ENCODE measurements at places on chromosomes 4 and X.

DNA sequence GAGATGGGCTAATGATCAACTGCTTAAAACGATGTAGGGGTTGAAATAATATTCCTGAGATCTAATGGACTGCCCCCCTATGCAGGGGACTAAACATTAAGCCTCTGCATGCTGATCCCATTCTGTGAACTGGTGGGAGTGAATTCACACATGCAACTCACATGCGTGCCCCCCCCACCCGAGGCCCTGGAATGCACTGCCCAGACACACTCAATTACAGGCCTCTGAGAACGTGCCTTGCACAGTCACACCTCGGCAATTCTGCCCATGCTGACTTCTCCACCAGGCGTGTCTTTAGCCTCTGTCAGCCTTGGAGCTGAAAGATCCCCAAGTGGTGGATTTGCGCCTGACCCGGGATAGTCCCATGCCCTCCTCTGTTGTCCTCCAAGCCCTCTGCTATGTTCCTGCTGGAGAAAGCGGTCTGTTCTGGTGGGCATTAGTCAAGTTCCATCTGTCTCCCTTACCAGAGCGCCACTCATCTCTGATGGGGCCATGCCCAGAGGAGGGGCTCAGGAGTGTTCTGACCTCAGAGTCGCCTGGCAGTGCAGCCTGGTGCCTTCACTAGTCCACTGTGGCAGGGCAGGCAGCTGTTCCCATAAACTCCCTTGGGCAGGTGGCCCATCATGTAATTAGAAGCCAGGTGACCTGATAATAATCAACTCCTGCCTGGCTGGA is 86.5 kb downstream of the DRD5 start:
- no peak for DNase-seq

- no peak for DNase-seq
Measured at GRCh38 chr4:156362581-156362980, 408.9 kb upstream of the CTSO start.

- peak; percentile 96 for DNase-seq
Measured at GRCh38 chr4:1011022-1011665, at the start of gene FGFRL1. Gene FGFRL1, plus strand, starts transcription at chr4:1011626. Its CDS starts 860 bp downstream, at chr4:1012486.

DNA sequence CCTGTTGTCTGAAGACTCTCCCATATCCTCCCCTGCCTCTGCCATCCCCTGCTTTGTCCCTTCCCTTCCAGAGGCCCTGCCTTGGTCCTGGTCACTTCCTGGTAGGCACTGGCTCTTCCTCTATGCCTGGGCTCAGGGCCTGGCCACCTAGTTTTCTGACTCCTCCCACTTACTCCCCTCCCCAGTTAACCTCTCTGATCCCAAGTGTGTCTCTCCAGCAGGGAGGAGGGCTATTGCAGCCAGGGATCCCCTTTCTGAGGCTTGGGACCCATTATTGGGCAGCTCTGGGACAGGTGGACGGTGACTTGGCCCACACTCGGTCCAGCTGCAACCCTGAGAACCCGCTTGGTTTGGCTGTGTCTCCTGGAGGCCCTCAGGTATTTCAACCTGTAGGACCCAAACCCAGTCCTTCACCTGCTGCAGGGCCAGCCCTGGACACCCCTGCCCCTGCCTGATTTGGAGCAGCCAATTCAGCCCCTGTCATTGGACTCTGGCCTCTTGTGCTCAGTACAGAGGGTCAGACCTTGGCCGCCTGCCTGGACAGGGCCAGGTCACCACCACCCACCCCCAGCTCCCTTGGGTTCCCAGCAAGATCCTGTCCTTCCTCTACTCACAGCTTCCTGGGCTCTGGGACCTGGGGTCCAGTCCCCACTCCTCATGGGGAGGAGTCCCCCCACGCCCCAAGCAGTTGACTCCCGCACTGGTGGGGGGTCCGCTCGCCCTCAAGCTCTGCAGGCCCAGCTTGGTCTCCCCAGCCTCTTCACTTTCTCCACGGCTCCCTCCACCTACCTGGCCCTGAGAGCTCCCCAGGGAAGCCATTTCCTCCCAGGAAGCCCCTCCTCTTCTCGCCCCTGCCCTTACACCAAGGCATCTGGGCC is 1.1 kb upstream of the SH3BP2 start:
- peak; percentile 29 for DNase-seq

DNA sequence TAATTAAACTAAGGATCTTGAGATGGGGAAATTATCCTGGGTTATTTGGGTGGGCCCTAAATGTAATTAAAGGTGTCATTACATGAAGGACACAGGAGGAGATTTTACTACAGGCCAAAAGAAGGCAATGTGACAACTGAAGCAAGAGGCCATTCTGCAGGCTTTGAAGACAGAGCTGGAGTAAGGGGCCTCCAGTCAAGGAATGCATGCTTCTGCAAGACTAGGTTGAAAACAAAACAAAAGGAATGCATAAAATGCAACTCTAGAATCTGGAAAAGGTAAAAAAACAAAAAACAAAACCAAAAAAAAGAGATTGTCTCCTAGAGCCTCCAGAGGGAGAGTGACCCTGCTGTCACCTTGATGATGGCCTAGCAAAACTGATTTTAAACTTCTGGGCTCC is 21.6 kb downstream of the ERVMER34-1 start:
- DNase-seq = no peak

DNA sequence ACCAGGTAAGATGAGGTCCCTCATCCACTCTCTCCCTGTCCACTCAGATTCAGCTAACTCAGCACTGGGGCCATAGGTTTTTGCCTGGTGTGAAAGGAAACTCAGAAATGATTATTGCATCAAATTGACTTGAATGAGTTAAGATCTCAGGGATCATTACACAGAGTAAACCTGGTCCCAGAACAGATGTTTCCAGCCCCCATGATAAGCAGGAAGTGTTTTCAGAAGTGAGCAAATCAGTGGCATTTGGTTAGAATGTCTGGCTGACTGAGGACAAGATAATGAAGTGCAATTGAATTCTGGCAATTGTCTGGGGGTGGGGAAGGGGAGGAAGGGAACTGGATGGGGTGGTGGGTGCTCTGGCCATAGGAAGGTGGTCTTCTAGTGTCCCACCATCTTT is 108.0 kb downstream of the CHIC2 start:
- DNase-seq = no peak
